ENCODE measurements at places on chromosomes 16 and 17.

DNA sequence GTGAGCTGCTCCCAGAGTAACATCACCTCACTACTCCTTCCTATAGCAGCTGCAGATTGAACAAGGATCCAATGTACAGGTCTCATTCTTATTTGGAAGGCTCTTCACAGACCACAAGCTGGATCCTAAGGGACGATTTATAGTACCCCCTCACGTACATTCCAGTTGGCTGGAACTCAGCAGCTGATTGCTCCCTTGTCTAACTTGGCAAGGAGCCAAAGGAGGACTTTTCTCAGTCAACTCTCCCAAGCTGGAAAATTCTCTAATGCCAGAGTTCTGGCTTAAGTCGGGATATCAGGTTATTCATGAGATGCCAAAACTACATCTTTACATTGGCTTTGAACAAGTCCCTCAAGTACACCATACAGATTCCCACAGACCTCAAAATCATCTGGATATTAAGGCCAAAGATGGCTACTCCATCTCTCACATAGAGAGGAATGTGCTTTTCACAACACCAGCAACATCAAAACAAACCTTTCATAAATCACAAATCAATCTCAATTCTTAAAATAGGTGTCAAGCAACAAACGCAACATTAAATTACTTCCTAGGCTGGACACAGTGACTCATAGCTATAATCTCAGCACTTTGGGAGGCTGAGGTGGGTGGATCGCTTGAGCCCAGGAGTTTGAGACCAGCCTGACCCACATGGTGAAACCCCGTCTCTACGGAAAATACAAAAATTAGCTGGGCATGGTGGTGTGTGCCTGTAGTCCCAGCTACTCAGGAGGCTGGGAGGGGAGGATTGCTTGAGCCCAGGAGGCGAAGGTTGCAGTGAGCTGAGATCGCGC, 39.3 kb downstream of the SMG6 start:
- peak; percentile 34 for DNase-seq

DNA sequence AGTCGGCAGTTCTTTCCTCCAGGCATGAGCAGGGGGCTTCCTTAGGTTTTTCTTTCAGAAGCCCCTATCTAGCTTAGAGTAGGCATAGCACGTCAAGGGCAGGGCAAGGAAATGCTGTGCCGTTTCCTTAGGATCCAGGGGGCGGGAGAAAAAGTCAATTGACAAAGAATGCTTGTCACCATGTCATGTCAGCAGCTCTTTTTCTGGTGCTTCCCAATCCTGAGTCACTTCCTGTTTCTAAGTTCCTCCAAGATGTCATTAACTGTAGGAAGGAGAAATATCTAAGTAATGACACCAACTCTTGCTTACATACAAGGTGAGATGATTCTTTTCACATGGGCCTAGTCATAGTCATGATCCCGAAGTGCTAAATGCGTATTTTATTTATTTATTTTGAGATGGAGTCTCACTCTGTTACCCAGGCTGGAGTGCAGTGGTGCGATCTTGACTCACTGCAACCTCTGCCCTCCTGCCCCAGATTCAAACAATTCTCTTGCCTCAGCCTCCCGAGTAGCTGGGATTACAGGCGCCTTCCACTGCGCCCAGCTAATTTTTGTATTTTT, 35.2 kb downstream of the GJC1 start:
- no peak for DNase-seq

DNA sequence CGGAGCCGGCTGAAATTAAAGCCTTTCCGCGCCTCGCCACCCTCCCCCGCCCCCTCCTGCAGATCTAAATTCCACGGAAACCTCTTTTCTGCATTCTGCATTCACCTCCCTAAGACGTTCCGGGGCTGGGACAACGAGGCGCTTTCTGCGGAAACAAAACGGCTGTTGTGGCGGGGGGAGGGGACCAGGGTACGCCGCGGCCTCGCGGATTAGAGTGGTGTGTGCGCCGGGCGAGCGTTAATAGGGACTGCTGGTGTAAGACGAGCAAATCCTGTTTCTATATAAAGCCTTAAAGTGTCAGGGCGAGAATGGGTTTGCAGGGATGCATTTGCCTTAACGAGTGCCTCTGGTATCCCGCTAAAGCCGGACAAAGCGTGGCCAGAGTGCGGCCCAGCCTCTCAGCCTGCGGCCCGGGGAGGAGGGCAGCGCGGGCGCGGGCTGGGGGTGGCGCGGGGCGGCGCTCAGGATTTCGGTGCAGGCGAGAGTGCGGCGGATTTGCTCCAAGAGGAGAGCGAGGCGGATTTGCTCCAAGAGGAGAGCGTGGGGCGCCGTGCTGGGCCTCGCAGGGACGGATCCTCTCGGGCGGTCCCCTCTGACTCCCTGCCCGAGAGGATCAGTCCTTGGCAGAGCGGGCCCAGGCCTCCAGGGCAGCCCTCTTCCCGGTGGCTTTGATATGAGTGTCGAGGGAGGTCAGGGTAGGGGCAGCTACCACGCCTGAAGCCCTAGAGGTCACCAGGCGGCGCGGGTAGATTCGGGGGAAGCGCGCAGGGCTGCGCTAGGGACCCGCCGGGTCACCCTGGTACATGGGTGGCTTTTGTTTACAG, 5.1 kb downstream of the BAHCC1 start:
- no peak for DNase-seq

GRCh38 chr16:75081179-75081859, 35.3 kb downstream of the LDHD start:
- DNase-seq = no peak

DNA sequence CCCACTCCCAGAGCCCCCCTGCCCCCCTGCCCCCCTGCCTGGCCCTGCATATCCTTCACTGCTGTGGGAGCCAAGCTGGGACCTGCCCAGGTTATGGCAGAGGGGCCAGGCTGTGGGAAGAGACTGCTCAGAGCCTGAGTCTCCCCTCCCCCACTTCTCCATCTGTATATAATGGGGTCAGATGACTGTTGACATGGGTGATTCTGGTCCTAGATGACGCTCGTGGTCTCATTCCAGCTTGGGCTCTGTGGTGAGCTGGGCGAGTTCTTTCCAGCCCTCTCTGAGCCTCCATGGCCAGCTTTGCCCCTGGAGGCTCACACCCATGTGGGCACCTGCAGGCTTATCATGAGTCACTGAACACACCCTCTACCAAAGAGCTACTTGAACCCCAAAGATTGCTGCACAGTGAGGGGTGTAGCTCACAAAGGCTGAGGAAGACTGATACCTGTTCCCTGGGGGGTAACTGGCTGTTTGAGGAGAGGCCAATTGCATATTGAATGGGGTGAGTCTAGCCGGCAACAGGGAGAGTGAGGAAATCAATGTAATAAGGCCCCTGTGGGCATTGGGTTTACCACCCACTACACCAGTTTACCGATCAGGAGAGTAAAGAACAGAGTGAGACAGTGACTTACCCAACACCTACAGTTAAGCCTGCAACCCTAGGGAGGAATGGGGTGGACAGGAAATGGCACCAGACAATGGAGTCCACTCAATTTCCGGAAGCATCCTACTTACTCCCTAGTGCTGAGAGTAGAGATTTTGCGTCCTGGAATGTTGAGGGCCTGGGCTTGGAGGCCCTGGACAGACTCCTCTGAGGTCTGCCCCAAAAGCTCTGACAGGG, 4.2 kb upstream of the SREBF1 start:
- no peak for DNase-seq

DNA sequence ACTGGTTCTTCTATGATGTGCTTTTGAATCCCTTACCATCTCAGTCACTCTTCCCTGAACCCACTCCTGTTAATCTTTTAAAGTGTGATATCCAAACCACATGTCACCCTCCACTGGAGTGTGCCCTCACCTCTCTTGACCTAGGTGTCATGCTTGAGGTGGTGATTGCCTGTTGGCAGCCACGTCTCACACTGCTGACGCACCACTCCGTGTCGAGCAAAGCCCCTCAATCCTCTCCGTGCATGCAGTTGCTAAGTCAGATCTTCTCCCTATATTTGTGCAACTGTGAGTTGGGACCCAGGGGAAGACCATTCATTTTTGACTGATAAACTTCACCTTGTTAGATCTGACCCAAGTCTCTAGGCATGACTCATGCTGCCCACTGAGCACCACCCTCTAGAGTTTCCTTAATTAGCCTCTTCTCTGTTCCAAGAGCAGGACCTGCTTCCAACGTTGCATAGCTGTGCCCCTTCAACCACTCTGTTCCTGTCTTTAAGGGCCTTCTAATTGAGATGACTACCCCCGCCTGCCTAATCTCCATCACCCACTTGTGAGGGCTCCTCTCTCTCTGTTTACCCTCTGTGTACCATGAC, 2.7 kb downstream of the MYH13 start:
- DNase-seq = no peak

DNA sequence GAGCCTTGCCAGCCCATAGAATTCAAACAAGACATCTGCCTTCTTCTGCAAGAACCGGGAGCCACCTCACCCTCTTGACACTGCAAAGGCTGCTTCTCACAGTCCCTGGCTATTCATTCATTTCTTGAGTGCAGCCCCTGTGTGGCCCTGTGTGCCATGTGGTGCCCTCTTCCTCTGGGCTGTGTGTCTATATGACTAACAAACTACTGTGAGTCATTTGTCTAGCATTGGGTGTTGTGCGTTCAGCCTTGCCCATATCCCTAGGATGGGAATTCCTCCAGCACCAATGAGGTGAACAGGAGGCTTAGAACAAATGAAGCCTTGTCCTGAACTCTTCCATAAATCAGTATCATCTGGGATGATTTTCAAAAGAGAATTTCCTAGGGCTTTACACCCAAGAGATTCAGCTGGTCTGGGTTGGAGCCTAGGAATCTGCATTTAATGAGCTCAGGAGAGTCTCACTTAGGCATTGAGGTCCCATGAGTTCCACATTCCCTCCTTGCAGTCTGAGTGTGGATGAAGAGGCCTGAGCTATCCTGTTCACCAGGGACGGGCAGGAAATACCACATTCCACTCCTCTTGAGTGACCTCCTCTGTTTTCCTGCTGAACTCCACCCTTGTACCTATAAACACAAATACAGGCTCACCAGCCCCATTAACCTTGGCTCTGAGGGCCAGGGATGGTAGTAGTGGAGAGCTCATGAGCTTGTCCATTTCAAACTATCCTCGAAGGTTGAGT, 308.7 kb upstream of the N4BP1 start:
- DNase-seq = no peak

- DNase-seq = no peak
Observed at GRCh38 chr17:27755706-27756466, 44.4 kb downstream of the NOS2 start.

DNA sequence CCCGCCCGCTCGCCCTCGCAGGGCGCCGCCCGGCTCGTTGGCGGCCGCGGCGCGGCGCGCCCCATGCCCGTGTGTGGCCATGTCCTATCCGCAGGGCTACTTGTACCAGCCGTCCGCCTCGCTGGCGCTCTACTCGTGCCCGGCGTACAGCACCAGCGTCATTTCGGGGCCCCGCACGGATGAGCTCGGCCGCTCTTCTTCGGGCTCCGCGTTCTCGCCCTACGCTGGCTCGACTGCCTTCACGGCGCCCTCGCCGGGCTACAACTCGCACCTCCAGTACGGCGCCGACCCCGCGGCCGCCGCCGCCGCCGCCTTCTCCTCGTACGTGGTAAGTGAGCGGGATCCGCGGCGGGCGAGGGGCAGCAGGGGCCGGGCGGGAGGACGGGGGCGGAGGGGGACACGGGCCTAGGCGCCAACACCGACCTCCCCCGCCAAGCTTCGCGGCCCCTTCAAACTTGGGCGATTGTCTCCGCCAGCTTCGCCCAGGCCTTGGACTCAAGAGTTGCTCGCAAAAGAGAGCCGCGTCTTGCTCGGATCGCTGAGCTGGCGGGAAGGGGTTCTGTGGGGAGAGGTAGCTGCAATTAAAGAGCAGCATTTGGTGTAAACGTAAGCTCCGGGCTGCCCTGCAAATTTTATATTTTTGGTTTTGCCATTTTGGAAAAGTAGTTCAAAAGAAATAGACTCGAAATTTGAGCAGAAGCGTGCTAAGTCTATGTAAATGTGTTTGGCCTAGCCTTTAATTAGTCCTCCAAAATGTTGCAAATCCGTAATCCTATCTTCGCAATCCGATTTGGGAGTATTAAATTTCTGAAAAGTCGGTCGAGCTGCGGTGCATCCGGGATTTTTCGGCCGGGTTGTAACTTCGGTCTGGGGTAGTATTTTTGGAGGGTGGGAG, 702 bp downstream of the IRX5 start:
- no peak for DNase-seq

GRCh38 chr17:67712375-67712774, 5.4 kb upstream of the NOL11 start:
- no peak for DNase-seq

GRCh38 chr16:85724936-85725335, 26.0 kb downstream of the C16orf74 start:
- DNase-seq = no peak

DNA sequence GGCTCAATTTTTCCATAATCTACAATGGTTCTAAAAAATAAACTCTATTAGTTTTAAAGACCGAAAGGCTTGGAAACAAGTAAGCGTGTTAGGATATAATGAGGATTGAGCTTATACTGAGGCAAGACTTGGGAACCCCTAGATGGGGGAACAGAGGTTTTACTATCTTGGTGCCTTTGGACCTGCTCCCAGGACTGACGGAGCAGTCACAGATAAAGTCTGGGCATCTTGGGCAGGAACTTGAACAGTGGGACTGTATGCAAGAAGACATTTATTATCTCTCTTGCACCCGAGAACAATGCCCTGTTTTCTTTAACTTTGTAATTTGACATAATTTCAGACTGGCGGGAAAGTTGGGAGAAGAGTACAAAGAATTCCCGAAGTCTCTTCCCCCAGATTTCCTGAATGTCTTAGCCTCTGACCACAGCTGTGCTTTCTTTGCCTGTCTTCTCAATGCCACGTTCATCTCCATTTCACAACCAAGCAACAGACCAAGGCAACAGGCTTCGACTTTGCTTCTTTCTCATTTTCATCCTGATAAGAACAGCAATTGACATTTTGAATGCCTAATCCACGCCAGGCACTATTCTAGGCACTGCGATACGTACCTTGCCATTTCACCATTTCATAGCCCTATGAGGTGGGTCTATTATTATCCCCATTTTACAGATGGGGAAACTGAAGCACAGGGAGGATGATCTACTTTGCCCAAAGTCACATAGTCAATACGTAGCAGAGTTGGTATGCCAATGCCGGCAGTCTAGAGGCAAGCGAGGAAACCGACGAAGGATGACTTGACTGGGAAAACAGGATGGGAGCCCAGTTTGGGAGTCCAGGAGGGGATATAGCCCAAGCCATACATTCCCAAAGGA, 3.0 kb upstream of the IL4R start:
- DNase-seq = no peak

- DNase-seq = peak; percentile 45
Observed at GRCh38 chr16:87463722-87464690, 28.8 kb downstream of the ZCCHC14 start.
